Stimulated activated CD8-positive, alpha-beta memory T cell treated with anti-CD3 and anti-CD28 coated beads, Interleukin-4, amount 100 ng/mL, for 1 hour (primary cell): ENCODE measurements at places on chromosomes 11 and 22.

DNA sequence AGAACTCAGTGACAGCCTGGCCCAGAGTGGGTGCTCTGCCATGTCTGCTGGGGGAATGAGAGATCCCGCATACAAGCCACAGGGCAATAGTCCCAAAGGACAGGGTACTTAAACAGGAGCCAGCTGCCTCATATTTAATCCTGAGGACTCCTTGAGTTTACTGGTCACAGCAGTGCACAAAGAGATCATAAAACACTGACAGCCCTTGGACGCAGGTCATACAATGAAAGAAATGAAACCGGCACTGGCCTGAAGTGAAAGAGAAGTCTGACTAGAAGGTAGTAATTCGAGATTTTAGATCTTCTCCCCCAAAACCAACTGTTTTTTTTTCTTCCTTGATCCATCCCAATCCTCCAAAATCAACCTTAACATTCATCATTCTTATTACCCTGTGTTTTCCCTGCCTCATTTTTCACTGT, 299.8 kb upstream of the SYN3 start:
- no peak for DNase-seq

GRCh38 chr11:69923196-69923595, 104.0 kb upstream of the FGF3 start:
- no peak for DNase-seq

DNA sequence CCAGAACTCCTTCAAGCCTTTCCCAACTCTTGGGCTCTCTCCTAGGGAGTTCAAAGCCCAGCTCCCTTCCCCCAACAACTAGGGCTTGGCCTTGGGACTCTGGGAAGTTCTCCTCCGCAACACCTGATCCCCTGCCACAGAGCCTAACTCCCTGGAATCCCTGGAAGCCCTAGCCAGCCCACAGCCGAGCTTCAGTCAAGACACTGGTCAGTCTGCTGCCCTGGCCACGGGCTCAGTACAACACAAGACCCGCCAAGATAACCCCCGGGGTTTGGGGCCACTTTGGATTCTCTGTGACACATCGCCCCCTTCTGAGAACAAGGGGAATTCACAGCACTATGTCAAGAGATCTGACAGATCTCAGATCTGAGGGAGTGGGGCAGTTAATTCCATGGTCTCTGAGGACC, 58.3 kb downstream of the SLC22A12 start:
- no peak for DNase-seq

GRCh38 chr11:117424781-117425180, 97.1 kb downstream of the CEP164 start:
- no peak for DNase-seq

- no peak for DNase-seq
Measured at GRCh38 chr11:85440273-85440672, 186.9 kb downstream of the DLG2 start.

GRCh38 chr11:17343907-17344306, 7.7 kb upstream of the NCR3LG1 start:
- DNase-seq, result no peak

- DNase-seq, result no peak
Measured at GRCh38 chr11:22199243-22199642, 6.4 kb downstream of the ANO5 start.

- no peak for DNase-seq
Measured at GRCh38 chr22:28962042-28962554, 78.7 kb downstream of the ZNRF3 start.

DNA sequence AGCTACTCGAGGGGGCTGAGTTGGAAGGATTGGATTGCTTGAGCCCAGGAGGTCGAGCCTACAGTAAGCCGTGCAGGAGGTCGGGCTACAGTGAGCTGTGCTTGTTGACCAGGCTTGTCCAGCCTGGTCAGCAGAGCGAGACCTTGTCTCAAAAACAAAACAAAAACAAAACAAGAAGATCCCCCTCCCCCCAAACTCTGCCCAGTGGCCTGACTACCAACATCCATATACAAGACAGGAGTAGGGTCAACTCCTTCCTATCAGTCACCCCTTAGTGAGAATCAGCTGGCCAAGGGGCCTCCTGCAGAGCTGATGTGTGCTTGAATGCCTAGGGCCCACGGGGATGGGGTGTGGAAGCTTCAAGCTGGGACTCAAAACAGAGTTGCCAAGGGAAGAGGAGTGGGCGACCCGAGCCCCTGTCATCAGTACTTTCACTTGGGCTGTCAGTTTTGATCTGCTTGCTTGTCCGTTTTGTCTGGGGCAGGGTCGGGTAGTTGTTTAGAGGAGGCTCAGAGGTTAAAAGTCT, 942 bp upstream of the TSPAN18 start:
- no peak for DNase-seq

GRCh38 chr22:48389916-48390315, 1437.8 kb downstream of the BRD1 start:
- DNase-seq, result no peak

- DNase-seq, result no peak
Measured at GRCh38 chr11:121367001-121367843, 74.7 kb downstream of the SC5D start.

- no peak for DNase-seq
Measured at GRCh38 chr11:76607431-76607830, 63.1 kb downstream of the LRRC32 start.

GRCh38 chr11:94550513-94550912, 6.8 kb downstream of the FUT4 start:
- DNase-seq, result no peak

GRCh38 chr22:37351232-37351631, 68.9 kb downstream of the CYTH4 start:
- no peak for DNase-seq

DNA sequence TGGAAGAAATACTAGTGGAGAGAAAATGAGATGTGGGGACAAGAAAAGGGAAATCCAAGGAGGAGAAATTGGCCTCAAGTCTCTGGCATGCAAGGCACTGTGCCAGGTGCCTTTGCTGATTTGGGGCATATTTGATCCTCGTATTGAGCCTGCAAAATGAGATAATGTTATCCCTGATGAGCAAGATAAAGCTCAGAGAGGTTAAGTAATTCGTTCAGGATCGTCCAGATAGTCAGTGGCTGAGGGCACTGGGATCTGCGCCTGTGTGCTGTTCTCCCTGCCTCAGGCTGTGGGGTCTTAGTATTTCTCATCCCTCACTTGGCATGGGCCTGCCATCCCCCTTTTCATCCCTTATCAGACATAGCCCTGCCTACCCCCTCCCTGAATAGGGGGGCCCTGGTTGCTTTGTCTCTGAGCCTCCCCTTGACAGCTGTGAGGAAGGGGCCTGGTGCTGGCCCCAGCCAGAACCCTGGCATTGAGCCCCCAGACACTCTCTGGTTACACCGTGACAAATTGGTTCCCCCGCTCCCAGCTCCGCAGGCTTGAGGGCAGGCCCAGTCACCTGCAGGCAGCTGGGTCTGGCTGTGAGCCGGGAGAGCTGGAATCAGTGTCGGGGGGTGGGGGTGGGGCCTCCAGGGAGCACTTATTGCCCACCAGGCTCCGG, 85.7 kb downstream of the NECTIN1 start:
- DNase-seq, result no peak

DNA sequence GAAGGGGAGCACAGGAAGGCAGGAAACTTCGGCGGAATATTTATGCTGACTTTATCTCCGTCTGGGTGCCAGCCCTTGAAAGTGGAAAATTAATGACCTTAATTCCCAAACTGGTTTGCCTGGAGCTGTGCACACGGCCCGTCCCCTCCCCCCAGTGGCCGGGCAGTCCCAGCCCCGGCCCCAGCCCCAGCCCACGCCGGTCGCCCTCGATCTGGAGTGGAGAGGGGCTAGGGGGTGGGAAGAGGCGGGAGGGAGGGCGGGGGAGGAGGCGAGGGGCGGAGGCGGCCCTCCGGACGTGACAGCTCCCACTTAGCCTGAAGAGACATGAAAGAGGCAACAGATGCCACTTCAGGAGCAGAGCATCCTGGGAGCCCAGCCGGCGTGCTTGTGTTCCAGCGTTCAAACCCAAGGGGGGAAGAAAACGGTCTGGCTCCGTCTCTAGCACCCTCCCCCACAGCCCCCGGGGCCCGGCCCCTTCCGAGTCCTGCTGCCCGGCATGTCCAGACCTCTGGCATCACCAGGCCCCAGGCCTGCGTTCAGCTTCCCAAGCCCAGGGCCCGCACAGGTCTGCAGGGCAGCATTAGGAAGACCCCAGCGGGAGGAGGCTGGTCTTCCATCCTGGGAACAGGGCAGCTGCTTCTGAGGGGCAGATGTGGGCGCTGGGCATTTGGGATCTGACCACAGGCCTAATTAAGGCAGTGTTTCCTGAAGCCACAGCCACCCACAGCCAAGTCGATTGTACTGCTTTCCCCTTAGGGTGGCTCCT, 20.0 kb upstream of the LMO1 start:
- DNase-seq, result no peak

- DNase-seq, result no peak
Measured at GRCh38 chr11:69092263-69092662, 43.5 kb downstream of the TPCN2 start.

GRCh38 chr22:49570032-49570848, 257.4 kb downstream of the BRD1 start:
- DNase-seq, result no peak

GRCh38 chr11:2768471-2769408, 68.9 kb upstream of the KCNQ1OT1 start:
- DNase-seq, result no peak

DNA sequence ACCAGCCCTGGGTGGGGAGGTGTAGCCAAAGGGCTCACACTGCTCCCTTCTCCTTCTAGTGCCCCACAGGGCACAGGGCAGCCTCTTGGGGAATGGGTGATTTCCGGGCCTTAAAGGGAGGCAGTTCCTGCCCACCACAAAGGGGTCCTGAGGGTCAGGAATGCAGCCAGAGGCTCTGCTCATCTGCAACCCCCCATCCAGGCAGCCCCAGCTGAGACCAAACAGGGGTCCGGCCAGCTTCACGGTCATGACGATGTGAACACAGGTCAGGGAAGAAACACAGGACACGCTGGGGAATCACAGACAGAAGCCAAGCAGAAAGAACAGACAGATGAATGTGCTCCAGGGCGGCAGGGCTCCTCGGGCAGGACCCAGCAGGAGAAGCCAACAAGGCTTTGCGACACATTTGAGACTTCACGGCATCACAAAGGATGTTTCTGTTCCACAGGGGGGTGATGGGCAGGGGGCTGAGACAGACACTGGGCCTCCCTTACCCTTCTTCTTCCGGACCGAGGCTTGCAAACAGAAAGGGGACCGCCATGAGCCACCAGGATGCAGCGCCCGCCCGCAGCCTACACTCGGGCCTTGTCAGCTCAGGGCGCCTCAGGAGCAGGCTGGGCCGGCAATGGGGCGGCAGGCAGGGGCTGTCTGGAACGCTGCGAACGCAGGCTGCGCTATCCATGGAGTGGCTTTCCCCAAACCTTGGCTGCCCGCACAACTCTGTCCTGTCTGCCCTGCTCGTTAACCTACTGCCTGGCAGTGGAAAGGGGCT, 101.9 kb downstream of the CTTN start:
- no peak for DNase-seq

- DNase-seq, result no peak
Measured at GRCh38 chr11:102254047-102254446, 63.2 kb upstream of the BIRC3 start.

GRCh38 chr11:69962152-69962551, 116.0 kb upstream of the ANO1 start:
- DNase-seq, result no peak

GRCh38 chr11:59154610-59155009, 12.0 kb downstream of the FAM111A start:
- no peak for DNase-seq

- no peak for DNase-seq
Measured at GRCh38 chr11:130706572-130706971, 209.7 kb downstream of the SNX19 start.

DNA sequence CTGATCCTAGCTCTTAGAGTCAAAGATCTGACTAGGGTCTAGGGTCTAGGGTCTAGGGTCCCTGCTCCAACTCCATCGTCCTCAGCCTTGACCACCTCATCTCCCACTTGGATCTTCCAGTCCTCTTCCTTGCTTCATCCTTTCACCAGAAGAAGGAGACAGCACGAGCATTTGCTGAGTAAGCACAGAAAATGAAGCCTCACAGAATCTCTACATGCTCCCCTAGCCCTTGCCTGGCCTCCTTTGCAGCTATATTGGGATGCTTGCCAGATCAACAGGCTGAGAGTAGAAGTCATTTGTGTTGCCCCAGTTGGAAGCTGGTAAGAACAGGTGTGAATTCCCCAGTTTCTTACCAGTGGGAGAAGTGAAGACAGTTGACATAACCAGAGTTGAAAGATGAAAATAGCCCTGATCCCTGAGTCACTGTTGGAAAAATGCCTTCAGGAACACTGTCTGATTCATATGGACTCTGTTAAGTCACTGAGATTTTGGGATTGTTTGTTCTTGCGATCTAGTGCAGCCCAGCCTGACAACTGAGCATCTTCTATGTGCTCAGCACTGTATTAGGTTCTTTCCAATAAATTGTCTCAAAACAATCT, 552.5 kb downstream of the INSC start:
- DNase-seq, result no peak

DNA sequence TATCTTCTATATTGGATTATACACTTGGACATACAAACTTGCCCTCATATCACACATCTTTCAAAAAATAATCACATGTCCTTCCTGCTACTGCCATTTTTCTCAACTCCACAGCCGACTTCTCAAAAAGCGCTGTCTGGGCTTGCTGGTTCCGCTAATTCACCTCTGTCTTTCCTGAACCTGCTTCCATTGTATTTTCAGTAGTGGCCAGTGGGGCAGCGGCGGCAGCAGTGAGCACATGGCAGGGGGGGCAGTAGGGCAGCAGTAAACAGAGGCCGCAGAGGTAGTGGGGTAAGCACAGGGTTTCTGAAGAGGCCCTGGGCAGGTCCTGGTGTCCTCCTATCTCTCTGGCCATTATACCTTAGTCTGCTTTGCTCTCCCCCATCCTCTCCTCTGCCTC, 126.3 kb downstream of the RRAS2 start:
- DNase-seq, result no peak

DNA sequence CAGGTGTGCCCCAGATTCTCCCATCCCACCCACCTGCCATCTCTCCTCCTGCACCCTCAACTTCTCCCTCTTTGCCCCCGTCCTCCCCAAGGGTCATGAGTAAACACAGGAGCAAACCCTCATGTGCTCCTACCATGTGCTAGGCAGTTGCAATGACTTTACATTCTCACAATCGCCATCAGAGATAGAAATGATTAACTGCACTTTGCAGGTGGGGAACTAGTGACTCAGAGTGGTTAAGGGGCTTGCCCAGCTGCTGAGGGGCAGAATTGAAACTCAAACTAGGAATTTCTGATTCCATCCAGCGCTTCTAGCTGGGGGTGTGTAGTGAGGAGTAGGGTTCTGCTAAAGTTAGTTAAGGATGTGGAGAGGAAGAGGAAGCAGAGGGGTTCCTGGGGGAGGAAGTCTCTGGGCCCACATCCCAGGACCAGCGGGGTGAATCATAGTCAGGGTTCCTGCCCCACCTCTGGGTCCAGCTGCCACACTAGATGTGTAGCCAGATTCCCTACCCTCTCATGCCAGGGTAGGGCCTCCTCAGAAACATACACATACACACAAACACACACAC, 16.0 kb upstream of the PRG2 start:
- DNase-seq, result no peak

GRCh38 chr11:29452146-29452545, 564.7 kb downstream of the KCNA4 start:
- no peak for DNase-seq

- no peak for DNase-seq
Measured at GRCh38 chr11:107473792-107474191, 16.2 kb upstream of the CWF19L2 start.

GRCh38 chr11:112885744-112886433, 75.3 kb upstream of the NCAM1 start:
- DNase-seq, result no peak
